ENCODE measurements at places on chromosomes 1 and 21.

DNA sequence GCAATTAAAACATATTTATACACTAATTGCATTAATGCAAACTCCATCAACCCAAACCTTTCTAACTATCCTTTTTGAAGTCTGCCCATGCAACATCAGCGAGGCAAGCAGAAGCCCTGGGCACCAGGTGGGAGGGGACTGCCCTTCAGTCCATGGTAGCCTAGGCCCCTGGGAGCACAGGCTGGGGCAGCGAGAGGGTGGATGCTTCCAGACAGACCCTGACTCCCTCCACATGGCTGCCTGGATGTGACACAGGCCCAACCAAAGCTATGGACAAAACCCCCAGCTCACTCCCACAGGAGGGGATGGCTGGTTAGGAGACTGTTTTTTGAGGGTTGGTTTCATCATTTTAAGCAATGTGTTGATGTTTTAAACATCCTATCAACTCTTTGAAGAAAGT, 17.8 kb upstream of the LRRC47 start:
- no peak for DNase-seq

- no peak for DNase-seq
Measured at GRCh38 chr1:174789399-174789798, 210.3 kb upstream of the CACYBP start.

GRCh38 chr21:38817371-38818324, 11.9 kb downstream of the ETS2 start:
- DNase-seq = no peak

GRCh38 chr1:89907727-89908212, 86.9 kb downstream of the LRRC8D start:
- DNase-seq = peak; percentile 32

- no peak for DNase-seq
Measured at GRCh38 chr1:235004276-235004675, 124.4 kb downstream of the TOMM20 start.

DNA sequence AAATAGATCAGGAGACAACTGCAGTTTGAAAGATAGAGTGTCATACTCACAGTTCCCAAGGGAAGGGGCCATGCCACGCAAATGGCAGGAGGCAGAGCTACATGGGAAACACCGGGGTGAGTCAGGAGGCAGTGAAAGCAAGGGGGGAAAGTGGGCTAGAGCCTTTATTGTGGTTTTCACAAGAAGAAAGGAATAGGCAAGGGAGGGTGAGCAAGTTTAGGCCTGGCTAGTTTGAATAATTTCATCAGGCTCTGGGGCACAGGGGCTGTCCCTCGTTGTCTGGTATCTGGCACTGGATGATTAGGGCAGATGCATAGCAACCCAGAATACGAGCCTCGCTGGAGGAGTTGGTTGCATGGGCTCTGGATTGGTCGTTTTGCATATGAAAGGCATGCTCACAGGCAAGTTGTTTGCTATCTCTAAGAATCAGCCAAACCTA, 17.0 kb upstream of the ITLN2 start:
- peak; percentile 80 for DNase-seq

- DNase-seq = no peak
Measured at GRCh38 chr1:21761052-21761451, 21.9 kb downstream of the USP48 start.

- no peak for DNase-seq
Measured at GRCh38 chr1:1872329-1872994, 18.4 kb downstream of the GNB1 start.

DNA sequence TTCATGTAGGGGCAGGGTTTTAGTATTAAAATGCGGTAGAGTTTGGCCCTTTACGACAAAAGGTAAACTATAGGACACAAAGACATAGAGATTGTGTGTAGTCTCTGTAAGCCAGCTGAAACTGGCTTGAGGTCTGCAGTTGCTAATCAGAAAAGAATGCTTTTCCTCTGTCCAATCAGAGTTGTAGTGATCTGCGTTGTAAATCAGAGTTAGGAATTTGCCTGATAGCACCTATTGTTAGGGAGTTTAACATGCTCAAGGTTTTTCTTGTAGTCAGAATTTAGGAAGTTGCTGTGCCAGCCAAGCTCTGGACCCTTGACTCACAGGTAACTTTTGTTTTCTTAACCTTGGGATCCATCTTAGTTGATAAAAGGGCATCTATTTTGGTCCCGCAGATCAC, 61.2 kb upstream of the VTCN1 start:
- DNase-seq = no peak

- no peak for DNase-seq
Measured at GRCh38 chr1:197351821-197352440, 83.9 kb downstream of the CRB1 start.
